ENCODE measurements at places on chromosomes 5 and 9. TPM values are rescaled to one million over a fixed set of nuclear protein-coding genes. Genes with fewer than 3 reads are reported as not detected.

OBP2A gene
- total RNA-seq = not detected

GRCh38 chr5:6829150-6829784, 116.0 kb downstream of the TENT4A start:
- no peaks in the 10 kb centered on the region for H3K36me3 ChIP-seq
- H3K27me3 ChIP-seq = no peaks in the 10 kb centered on the region
- no peak for DNase-seq
- no peaks in the 10 kb centered on the region for H3K4me1 ChIP-seq
- H3K4me3 ChIP-seq = no peak overlapping the region
- no peak overlapping the region for H3K27ac ChIP-seq

DNA sequence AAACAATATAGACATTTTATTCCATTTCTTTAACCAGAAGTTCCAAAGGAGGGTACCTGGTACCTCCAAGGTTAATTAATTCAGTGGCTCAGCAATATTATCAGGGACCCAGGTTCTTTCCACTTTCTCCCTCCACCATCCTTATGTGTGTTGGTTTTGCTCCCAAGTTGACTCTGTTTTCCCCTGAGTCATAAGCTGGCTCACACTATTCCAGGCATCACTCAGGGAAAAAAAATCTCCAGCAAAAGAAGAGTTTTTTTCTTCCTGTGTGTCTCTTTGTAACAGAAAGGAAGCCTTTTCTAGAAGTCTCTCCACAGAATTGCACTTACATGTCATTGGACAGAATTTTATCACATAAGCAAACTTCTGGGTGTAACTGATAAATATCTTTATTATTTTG, 31.2 kb upstream of the GALNT10 start:
- DNase-seq = no peak
- no peak overlapping the region for H3K4me3 ChIP-seq
- no peaks in the 10 kb centered on the region for H3K4me1 ChIP-seq
- H3K36me3 ChIP-seq = no peaks in the 10 kb centered on the region
- H3K27ac ChIP-seq = no peak overlapping the region

GRCh38 chr9:98479967-98480847, 224.8 kb upstream of the TBC1D2 start:
- H3K4me3 ChIP-seq = no peak overlapping the region
- H3K36me3 ChIP-seq = no peaks in the 10 kb centered on the region
- H3K4me1 ChIP-seq = no peaks in the 10 kb centered on the region

- no peaks in the 10 kb centered on the region for H3K4me1 ChIP-seq
- no peaks in the 10 kb centered on the region for H3K36me3 ChIP-seq
- peak; percentile 26 for DNase-seq
- no peak overlapping the region for H3K4me3 ChIP-seq
These were observed 38.8 kb upstream of the COL5A1 start for GRCh38 chr9:134602547-134603362.

- no peak overlapping the region for H3K4me3 ChIP-seq
- DNase-seq = no peak
These were observed 1.3 kb downstream of the SLC35D2 start for GRCh38 chr9:96382175-96382574.

GRCh38 chr5:35041261-35041660, 6.5 kb downstream of the AGXT2 start:
- no peaks in the 10 kb centered on the region for H3K27me3 ChIP-seq
- H3K4me3 ChIP-seq = no peak overlapping the region
- H3K4me1 ChIP-seq = no peaks in the 10 kb centered on the region

Measured in body of pancreas (tissue), 4 donors.